ENCODE measurements at places on chromosomes 5 and 9. TPM values are rescaled to one million over a fixed set of nuclear protein-coding genes. Genes with fewer than 3 reads are reported as not detected.

DNA sequence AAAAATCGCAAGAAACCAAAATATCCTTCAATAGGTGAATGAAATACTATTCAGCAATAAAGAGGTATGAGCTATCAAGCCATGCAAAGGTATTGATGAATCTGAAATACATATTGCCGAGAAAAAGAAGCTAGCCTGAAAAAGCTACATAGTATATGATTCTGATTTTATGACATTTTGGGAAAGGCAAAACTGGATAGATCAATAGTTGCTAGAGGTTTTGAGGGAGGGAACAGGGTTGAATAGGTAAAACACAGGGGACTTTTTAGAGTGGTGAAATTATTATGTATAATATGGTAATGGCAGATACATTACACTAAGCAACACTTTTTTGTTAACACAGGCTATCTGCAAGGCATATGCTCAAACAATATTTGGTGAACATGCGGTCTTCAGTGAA lies 327.6 kb upstream of the ADAMTSL1 start:
- no peaks in the 10 kb centered on the region for H3K36me3 ChIP-seq
- no peaks in the 10 kb centered on the region for H3K27me3 ChIP-seq
- H3K4me1 ChIP-seq, result no peaks in the 10 kb centered on the region
- no peak for DNase-seq
- no peak overlapping the region for H3K27ac ChIP-seq

- no peaks in the 10 kb centered on the region for H3K27me3 ChIP-seq
- H3K27ac ChIP-seq, result no peak overlapping the region
- DNase-seq, result no peak
- H3K4me3 ChIP-seq, result no peak overlapping the region
Measured at GRCh38 chr5:17312358-17312757, 94.9 kb downstream of the BASP1 start.

The RAPGEF6 gene
- 7.7 TPM for polyA plus RNA-seq

- no peaks in the 10 kb centered on the region for H3K4me1 ChIP-seq
- no peak overlapping the region for H3K4me3 ChIP-seq
- no peak for DNase-seq
- H3K36me3 ChIP-seq, result no peaks in the 10 kb centered on the region
Measured at GRCh38 chr9:135267191-135267809, 179.8 kb downstream of the OLFM1 start.

- no peaks in the 10 kb centered on the region for H3K4me1 ChIP-seq
- no peak overlapping the region for H3K4me3 ChIP-seq
- DNase-seq, result no peak
- no peaks in the 10 kb centered on the region for H3K27me3 ChIP-seq
Measured at GRCh38 chr9:120757026-120757913, 35.9 kb downstream of the FBXW2 start.

DNA sequence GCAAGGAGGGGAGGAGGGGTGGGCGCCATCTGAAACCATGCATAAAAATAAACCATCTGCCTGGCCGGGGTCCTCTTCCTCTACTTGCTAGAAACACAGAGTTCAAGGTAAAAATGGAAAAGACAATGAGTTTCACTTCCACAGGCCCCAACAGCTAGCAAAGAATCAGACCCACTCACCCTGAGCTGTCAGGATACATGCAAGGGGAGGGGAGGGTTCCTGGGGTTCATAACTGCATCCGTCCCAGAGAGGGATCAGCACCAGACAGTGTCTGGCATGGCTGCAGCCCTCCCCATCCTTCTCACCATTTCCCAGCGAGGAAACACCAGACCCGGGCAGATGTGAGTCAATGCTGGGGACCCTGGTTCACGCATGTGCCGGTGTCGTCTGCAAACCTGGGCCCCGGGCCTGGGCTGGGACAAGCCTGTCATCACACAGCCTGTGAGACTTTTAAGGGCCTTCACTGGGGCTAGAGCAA lies 55.4 kb downstream of the SEMA4D start:
- H3K27me3 ChIP-seq, result peaks cover 77% of the 10 kb centered on the region
- no peaks in the 10 kb centered on the region for H3K36me3 ChIP-seq
- DNase-seq, result no peak
- no peak overlapping the region for H3K27ac ChIP-seq

DNA sequence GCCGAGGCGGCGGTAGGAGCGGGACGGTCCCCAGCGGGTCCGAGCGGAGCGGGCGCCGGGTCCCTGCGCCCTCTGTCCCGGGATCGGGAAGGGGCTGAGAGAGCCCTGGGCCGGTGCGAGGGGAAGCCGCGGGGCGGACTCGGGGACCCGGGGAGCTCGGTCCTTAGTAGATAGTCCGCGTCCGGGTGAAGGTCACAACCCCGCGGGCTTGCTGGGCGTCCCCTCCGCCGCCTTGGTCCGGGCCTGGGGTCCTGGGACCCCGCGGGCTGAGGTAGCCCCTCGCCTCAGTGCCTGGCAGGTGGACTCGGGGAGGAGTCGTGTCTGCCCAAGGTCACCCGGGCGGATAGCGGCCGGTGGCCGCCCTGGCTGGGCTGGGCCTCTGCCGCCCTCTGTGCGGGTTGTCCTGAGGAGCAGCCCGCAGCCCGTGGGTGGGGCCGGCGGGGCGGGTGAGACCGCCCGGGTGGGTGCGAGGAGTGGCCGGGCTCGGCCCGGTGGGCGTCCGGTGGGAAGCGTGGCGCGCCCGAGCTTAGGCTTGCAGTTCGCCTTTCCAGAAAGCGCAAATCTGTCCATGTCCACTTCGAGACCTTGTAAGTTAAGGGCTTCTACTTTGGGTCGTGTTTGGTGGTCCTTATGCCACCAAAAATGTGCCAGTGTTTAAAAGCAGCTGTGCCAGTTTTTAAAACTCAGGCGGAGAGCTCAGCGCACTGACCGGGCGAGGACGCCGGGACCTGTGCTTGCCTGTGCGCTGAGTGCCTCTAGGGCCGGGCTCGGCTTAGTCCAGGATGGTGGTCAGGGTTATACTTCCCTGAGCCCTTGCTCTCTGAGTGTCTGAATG lies 554 bp downstream of the SDHA start:
- DNase-seq, result peak; percentile 63
- H3K27me3 ChIP-seq, result no peaks in the 10 kb centered on the region
- H3K36me3 ChIP-seq, result peaks cover 34% of the 10 kb centered on the region
- peak overlapping the region; percentile 93 for H3K27ac ChIP-seq

The VCAN gene
- polyA plus RNA-seq, result 0.40 TPM

DNA sequence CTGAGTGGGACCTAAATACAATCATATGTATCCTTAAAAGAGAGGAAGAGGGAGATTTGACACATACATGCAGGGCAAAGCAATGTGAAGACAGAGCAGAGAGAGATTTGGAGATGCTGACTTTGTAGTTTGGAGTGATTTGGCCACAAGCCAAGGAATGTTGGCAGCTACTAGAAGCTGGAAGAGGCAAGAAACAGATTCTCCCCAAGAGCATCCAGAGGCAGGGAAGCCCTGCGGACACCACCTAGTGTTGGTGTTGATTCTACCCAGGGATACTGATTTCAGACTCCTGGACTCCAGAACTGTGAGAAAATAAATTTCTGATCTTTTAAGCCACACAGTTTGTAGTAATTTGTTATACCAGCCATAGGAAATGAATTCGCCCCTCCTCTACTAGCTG lies 64.9 kb upstream of the OSMR start:
- no peaks in the 10 kb centered on the region for H3K4me1 ChIP-seq
- no peak overlapping the region for H3K27ac ChIP-seq
- H3K4me3 ChIP-seq, result no peak overlapping the region
- H3K36me3 ChIP-seq, result no peaks in the 10 kb centered on the region

DNA sequence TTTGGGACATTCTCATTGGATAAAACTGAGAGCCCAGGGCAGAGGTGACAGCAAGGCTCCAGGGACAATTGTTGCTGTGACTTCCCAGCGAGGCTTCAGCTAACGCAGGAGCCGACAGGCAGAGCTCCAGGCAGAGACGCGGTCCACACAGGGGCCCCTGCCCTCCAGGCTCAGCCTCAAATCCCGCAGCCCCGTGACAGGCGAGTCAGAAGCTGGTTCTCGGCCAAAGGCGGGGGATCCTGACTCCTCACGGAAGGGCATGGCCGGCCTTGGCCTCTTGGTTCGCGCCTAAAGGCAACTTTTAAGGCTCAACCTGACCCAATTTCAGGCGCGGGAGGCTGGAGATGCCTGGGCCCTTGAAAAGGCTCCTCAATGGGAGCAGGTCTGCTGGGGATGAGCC lies 21.3 kb downstream of the SLC12A7 start:
- H3K36me3 ChIP-seq, result no peaks in the 10 kb centered on the region
- H3K4me3 ChIP-seq, result no peak overlapping the region
- no peak overlapping the region for H3K27ac ChIP-seq
- peaks cover 92% of the 10 kb centered on the region for H3K27me3 ChIP-seq
- peaks cover 73% of the 10 kb centered on the region for H3K4me1 ChIP-seq

The KIF12 gene
- not detected for polyA plus RNA-seq

DNA sequence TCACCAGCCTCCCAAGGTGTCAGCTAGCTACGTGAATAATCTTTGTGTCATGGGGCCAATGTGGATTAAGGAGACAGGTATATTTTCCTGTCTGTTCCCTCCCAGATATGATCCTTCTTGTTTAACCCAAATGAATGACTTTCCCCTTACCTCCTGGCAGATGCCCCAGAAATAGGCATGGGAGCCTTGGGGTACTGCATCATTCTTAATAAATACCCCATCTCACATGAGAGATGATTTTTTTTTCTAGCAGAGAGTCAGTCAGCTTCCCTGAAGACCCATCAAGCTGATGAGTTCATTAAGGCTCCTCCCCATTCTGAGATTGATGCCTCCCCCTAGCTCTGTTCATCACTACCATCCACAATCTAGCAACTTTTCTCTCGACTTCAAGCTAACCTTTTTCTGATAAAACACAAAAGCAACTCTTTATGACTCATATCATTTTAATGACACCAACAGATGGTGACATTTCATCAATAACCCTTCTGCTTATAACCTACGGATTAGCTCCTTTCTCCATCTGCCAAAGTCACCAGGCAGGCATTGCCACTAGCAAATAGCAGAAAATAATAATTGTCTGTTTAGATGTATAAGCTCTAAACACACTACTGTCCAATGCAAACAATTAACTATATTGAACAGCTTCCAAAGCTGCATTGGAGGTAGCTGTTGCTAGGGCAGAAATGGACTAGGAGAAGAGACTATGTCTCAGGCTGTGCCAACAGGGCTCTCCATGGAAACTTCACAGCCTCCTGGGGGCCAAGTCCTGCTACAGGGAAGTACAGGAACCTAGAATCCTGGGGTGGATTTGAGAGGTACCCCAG lies 143.7 kb downstream of the ACER2 start:
- no peaks in the 10 kb centered on the region for H3K36me3 ChIP-seq
- no peaks in the 10 kb centered on the region for H3K27me3 ChIP-seq
- no peak for DNase-seq
- H3K27ac ChIP-seq, result no peak overlapping the region
